Fibroblast of skin of left biceps (primary cell): ENCODE measurements at places on chromosomes 1 and 21.

DNA sequence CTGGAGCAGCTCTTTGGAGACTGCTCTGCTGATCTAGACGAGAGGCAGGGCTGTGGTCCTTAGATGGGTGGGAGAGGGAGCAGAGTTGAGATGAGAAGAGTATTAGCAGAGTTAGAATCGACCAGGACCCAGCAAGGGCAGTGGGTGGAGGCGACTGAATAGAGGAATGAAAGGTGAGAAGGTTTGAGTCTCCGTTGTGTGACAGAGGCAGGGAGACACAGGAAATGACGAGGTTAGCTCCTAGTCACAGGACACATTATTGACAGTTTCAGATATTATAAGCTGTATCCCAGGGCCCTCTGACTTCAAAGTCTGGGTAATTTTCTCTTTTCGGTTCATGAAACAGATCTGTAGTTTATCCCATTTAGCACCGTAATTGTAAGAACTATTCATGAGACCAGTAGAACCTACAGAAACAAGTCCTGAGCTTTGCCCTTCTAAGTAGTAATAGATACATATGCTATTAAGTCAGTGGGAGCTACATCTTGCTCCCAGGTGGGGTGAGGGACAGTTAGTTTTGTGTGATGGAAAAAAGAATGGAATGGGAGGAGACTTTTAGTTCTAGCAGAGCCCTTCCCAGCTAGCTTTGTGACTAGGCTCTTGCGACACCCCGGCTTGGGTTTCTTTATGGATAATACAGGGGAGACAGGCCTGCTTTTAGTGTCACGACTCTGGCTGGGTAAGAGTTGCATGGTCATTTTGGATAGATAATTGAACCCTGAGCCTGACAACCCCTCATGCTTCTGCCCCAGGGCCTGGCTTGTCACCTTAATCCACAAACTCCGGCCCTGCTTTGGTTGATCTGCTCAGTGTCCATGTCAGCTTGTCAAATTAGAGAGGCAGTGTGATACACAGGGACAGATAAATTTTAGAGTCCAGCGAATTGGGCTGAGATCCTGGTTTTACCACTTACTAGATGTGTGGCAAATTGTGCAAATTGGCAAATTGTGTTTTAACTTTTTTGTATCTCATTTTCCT lies 70.2 kb downstream of the UCK2 start:
- DNase-seq: peak; percentile 15

GRCh38 chr1:19710825-19711611 lies 46.3 kb downstream of the HTR6 start:
- DNase-seq: no peak

DNA sequence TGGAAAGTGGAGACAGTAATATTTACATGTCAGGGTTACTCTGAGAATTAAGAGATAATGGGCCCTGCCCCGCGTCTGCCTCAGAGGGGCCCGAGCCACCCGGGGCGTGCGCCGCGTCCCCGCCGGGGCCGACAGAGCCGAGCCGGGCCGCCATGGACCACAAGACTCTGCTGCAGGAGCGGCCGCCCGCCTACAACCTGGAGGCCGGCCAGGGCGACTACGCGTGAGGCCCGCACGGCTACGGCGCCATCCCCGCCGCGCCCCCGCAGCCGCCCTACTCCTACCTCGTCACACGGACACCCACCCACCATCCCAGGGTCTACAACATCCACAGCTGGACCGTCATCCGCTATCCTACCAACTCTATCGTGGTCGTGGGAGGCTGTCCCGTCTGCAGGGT lies 35.1 kb upstream of the LRRC39 start:
- DNase-seq: no peak

GRCh38 chr1:59223989-59224634 lies 72.8 kb upstream of the FGGY start:
- DNase-seq: no peak

- no peak for DNase-seq
Measured at GRCh38 chr1:39105841-39106765, 80.0 kb downstream of the NDUFS5 start.

DNA sequence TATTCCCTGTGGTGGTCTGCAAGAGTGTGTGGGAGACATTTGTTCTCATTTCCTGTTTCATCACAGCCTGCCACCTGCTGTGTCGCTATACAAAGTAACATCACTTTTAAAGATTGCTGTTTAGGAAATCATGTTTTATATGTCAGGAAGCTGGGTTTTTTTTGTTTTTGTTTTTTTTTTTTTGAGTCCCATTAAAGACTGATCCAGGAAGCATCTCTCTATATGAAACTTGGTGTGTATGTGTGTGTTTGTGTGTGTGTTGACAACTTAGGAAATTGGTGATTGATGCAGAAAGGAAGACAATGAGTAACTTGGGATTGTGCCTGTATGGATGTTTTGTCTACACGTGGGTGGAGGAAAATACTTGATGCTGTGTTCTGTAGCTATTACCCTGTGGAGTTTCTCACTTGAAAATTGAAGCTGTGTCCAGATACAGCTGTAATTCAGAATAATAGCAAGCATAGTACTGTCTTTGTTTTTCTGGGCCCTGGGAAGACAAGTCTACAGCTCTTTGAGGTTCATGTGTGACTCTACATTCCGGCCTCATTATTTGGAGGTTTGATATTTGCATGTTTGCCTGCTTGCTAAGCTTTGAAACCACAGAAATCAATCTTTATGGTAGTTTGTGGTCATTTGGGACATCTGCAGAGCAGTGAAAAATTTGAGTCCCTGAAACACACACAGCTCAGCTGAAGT lies 47.9 kb downstream of the LAMC1 start:
- peak; percentile 83 for DNase-seq

DNA sequence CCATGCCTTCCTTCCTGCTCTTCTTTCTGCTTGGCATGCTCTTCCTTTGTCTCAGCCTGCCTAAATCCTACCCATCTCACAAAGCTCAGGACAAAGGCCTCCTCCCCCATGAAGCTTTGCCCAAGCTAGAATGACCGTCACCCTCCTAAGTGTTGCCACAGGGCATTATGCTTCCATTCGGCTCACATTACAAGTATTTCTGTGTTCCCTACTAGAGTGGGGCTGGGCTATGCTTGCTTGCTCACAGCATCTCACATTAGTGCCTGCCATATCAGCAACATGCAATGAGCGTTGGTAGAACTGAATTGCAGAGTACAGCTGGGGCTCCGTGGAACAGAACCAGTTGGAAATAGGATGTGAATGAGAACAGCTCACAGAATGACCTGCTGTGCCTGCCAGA lies 82.8 kb downstream of the CD58 start:
- no peak for DNase-seq

- DNase-seq: peak; percentile 80
Measured at GRCh38 chr1:160256396-160257046, 5.8 kb downstream of the DCAF8 start.

GRCh38 chr1:111990026-111990877 lies 784 bp upstream of the KCND3 start:
- no peak for DNase-seq

DNA sequence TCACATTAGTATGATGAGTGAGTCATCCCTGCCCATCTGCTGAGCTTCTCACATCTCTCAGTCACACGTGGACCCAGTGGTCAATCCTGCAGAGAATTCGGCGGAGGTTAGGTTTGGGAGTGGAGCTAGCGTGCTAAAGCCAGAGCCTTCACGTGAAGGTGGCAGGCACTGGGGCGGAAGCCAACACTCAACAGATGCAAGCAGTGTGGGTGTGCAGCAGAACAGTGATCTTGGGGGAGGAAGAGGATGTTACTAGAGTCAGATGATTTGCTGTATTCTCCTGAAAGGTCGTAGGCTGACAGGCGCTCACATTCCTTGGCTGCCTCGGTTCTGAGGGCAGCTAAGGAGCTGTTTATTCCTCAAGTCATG lies 6.7 kb downstream of the C1orf115 start:
- no peak for DNase-seq

DNA sequence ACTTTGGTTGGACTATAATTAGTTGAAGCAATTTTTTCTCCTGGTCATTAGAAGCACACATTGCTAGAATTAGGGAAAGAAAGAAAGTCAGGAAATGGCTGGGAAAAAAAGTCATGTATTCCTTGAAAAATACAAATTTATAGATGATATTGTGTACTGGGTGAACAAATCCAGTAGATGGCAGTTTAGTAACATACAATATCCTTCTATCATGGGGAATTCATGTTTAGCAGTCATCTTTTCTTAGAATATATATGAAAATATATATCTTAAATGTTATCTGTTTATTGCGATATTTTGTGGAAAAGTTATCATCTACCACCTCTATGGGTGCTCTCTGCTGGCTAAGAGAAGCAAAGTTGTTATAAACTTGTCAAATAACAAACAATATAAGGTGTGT lies 13.1 kb upstream of the ZRANB2 start:
- no peak for DNase-seq

- peak; percentile 96 for DNase-seq
Measured at GRCh38 chr1:222643938-222644635, 26.2 kb downstream of the MIA3 start.

GRCh38 chr1:116268211-116268610 lies 104.8 kb upstream of the ATP1A1 start:
- no peak for DNase-seq

DNA sequence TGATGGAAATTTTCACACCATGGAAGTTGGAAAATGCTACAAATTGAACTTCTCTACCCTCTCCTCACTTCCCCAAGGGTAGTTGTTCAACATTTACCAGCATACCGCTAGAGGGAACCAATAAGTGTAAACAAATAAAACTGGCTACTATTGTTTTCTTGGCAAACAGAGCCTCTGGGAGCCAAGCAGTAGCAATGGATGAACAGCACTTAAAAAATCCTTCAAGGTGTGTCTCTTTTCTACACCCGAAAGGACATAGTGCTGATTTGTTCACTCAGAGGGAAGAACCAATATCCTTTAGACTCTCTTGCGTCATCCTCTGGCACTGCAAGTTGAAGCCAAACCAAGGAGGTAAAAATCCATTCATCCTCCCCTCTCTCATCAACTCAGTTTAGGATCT lies 161.5 kb downstream of the TBX15 start:
- no peak for DNase-seq

GRCh38 chr1:160755461-160755860 lies 16.4 kb downstream of the SLAMF7 start:
- DNase-seq: no peak

GRCh38 chr1:23249787-23250454 lies 32.6 kb upstream of the HTR1D start:
- DNase-seq: no peak

- no peak for DNase-seq
Measured at GRCh38 chr1:109891930-109892329, 18.7 kb upstream of the CSF1 start.

DNA sequence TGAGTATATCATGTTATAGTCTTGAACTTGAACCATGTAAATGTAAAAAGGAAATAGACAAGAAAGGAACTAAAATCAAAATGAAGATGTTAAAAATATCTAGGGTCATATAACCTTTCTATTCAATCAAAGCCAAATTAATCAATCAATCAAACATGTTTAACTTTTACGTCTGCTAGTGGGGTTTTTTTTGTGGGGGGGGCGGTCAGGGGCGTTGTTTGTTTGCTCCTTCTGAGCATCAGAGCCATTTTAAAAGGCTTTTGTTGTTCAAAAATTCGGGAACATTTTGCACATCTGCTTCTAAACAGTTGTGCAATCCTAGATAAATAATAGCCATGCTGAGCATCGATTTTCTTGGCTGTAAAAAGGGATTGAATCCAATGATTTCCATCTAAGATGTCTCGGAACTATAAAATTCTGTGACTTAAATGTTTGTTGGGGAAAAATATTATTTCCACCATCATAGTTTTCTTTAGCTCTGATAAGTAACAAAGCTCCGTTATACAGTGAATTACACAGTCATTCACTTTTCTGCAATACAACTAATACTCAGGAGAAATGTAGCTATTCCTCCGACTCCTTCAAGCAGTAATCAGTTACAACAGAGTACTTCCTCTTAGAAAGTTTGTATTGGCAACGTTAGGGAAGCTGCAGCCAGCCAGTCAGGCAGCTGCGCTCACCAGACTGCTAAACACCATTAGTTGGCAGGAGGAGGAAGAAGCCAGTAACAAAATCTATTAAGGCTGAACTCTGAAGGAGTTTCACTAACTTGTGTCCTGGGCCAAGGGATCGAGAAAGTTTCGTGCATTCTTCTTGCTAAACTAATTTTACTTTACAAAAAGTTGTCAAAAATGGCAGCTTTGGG lies 2.2 kb downstream of the SPATA6 start:
- DNase-seq: no peak

DNA sequence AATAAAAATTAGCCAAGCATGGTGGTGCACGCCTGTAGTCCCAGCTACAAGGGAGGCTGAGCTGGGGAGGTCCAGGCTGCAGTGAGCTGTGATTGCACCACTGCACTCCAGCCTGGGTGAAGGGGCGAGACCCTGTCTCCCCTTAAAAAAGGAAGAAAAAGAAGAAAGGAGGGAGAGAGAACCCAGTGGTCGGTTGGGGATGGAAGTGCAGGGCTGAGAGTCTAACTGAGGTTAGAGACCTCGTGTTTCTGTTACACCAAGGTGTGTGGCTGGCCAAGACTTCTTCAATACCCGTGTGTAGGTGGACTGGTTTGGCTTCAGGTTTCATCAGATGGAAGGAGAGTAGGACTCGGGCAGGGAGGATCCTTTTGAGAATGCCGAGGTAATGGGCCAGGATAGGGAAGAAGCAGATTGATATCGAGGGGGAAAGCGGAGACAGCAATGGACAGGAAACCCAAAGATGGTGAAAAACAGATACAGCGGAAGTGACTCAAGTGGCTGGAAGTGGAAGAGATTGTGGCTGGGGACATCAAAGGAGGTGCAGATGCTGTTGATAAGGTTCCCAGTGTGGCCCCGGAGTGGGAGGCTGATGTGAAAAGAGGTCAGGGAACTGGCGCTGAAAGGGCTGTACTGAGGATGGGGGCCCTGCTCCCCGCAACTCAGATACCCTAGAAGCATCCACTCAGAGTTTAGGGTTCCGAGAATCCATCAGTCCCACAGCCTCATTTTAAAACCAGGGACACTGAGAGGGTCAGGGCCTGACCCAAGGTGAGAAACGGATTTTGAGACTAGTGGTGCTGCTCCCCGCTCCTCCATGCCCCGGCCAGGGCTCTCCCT lies 681 bp upstream of the UBXN10 start:
- DNase-seq: no peak

DNA sequence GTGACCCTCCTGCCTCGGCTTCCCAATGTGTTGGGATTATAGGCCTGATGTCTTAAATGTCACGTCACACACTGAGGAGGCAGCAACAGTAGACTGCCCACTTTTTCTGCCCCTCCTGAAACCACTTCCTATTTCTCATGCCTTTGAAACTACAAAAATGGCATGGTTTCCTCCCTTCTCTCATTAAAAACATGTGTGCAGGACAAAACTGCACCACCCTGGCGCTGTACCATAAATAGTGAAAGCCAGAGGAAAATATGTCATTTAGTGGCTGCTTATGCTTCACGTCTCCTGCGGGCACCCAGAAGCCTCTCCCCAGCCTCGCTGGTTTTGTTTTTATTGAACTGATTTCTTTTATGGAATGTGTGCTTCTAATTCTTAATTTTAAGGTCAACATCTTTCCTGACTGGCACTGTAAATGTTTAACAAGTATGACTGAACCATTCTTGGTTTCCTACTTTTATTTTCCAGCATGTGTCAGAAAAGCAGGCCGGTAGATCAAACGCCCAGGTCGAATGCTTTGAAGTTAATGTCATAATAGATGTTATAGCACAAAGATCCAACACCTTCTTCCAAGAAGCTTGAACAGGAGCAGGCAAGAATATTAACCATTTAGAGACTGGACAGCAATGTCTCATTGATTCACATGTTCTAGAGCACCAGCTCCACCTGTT lies 59.6 kb upstream of the C1orf87 start:
- DNase-seq: peak; percentile 85

- no peak for DNase-seq
Measured at GRCh38 chr1:201551877-201552731, 13.2 kb downstream of the NAV1 start.

- no peak for DNase-seq
Measured at GRCh38 chr1:244181867-244182266, 130.8 kb downstream of the ZBTB18 start.

- DNase-seq: no peak
Measured at GRCh38 chr1:10665930-10666850, 130.3 kb downstream of the CASZ1 start.
